Stimulated activated CD4-positive, alpha-beta T cell treated with anti-CD3 and anti-CD28 coated beads, Interleukin-1b, Interleukin-23, amount 100 ng/mL, for 1 hour (primary cell): ENCODE measurements at places on chromosomes 1 and 21.

DNA sequence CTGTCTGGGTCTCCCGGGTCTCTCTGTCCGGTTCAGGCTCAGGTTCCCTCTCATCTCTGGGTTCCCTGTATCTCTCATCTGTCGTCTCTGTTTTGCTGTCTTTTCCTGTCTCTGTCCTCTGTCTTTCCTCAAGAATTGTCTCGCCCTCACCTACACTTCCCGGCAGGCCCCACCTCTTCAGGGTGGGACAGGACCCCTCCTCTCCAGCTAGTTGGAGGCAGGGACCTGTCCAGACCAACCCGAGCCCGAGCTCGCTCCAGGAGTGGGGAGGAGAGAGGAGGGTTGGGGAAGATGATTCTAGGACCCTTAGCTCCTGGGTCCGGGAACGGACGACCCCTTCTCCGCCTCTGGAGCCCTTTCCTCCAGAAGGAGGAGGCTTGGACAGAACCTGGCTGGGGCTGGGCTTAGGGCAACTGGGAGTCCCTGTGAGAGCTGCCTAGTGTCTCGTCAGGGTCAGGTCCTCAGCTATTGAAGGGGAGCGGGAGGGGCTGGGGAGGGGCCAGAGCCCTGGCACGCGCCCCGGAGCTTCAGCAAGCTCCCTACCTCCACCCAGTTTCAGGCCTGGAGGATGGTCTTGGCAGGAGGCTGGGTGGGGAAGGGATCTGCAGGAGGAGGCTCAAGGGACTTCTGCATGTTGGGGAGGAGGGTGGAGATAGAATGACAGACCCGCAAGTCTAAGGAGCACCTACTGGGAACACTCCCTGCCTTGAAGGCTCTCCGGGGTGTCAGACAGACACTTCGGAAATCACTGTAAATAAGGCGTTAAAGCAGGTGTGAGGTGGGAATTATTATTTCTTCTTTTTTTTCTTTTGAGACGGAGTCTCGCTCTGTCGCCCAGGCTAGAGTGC lies 26.3 kb upstream of the EPB41 start:
- DNase-seq = no peak

DNA sequence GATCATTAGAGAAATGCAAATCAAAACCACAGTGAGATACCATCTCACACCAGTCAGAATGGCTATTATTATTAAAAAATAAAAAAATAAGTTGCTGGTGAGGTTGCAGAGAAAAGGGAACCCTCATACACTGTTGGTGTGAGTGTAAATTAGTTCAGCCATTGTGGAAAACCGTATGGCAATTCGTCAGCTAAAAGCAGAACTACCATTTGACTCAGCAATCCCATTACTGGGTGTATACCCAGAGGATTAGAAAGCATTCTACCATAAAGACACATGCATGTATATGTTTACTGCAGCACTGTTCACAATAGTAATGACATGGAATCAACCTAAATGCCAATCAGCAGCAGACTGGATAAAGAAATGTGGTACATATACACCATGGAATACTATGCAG lies 42.2 kb downstream of the GIPC2 start:
- no peak for DNase-seq

GRCh38 chr1:167594822-167595221 lies 35.2 kb upstream of the RCSD1 start:
- no peak for DNase-seq

DNA sequence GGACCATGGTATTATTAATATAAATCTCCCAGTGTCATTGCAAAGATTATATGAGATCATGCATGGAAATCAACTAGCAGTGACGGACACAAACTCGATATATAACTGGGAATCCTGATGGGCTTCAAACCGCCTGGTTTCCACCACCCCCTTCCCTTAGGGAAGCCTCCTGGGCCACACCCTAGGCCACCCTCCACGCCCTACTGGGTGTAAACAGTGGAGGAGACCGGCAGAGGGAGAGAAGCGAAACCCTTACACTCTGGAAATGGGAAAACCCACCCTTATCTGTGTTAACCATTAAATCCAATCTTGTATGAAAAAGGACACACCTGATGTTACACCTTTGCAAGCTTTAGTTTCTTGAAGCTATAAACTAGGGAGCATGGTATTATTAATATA lies 595 bp upstream of the ZNHIT6 start:
- DNase-seq = no peak

- DNase-seq = no peak
Measured at GRCh38 chr1:199084293-199084692, 445.5 kb downstream of the PTPRC start.

GRCh38 chr1:212915245-212916091 lies 34.9 kb upstream of the VASH2 start:
- DNase-seq = no peak

GRCh38 chr1:23651069-23651808 lies 40.4 kb upstream of the RPL11 start:
- no peak for DNase-seq

- no peak for DNase-seq
Measured at GRCh38 chr21:37300114-37300751, 33.1 kb upstream of the VPS26C start.

- DNase-seq = no peak
Measured at GRCh38 chr1:226609836-226610455, 61.4 kb downstream of the STUM start.

DNA sequence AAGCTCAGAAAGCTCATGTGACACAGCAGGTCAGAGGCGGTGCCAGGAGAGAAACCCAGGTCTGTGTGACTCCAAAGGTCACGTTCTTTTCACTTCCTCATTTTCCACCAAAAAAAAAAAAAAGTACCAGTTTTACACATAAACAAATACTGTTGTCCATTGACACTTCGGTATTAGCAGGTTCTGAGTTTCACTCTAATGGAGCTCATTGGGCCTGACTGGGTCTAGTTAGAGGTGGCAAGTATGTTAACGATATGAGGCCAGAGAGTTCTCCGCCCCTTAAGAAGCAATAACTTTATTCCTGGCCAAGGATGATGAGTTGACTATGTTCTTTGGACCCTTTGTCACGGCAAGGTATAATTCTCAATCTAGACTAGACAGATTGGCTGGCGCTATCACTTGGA lies 30.0 kb upstream of the SDE2 start:
- DNase-seq = no peak

- no peak for DNase-seq
Measured at GRCh38 chr21:44260066-44260465, 1.6 kb downstream of the DNMT3L start.

GRCh38 chr21:44931501-44932407 lies 8.1 kb upstream of the SLX9 start:
- DNase-seq = no peak

- DNase-seq = no peak
Measured at GRCh38 chr21:42313501-42313969, 1.7 kb downstream of the TFF3 start.

- DNase-seq = no peak
Measured at GRCh38 chr21:42565206-42565810, 51.7 kb downstream of the SLC37A1 start.

GRCh38 chr1:32338637-32339145 lies 2.7 kb upstream of the MARCKSL1 start:
- no peak for DNase-seq

DNA sequence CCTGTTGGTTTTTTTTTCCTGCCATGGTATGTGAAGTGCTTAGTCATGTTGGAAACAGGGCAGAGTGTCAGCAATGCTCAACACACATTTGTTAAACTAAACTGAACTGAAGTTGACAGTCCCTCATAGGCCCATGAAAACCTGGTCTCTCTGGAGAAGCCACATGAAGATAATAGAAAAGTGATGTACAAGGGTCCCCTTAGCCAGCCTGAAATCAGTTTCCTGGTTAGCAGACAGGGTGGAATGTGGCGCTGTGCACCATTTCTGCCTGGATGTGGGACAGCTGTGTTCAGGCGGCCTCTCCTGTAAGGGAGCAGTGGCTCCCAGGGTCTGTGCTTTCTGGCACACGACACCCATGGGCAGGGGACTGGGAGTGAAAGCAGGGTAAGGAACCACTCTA lies 9.9 kb upstream of the CHI3L1 start:
- no peak for DNase-seq

DNA sequence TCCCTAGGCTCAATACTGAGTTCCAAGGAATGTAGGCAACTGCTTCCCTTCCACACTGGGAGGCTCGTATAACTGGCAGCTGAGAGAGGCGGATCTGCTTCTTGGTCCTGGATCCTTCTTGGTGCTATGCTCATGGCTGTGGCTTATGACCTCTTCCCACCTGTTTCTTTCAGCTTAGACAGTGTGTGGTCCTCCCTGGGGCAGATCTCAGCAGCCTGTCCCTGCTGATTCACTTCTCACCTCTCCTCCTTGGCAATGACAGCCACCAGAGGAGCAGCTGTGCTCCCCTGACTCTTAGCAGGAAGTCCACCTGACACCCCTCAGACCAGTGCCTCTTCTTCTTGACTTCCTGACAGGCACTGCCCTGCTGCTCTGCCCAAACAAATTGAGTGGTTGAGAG lies 75.1 kb upstream of the PTGFRN start:
- DNase-seq = no peak

DNA sequence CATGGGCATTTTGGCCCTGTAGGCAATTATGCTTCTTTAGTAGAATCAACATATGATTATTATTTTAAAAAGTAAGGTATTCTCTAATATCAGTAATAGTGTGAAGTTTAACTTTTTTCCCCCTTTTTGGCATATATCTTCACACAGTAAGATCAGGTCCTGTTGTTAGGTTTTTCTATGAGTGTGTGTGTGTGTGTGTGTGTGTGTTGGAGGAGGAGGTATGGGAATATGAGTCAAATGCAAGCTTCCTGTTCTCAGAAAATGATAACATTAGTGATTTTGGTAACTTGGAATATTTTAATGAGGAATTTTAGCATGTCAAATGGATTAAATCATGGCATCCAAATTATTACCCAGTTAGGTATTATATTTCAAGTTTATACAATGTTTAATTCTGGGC lies 65.8 kb upstream of the BCL10 start:
- DNase-seq = no peak

GRCh38 chr1:7972285-7972684 lies 10.8 kb downstream of the PARK7 start:
- DNase-seq = no peak

- DNase-seq = no peak
Measured at GRCh38 chr1:24415910-24416665, 486 bp downstream of the NIPAL3 start.

GRCh38 chr1:22408230-22408629 lies 43.4 kb upstream of the ZBTB40 start:
- DNase-seq = no peak

DNA sequence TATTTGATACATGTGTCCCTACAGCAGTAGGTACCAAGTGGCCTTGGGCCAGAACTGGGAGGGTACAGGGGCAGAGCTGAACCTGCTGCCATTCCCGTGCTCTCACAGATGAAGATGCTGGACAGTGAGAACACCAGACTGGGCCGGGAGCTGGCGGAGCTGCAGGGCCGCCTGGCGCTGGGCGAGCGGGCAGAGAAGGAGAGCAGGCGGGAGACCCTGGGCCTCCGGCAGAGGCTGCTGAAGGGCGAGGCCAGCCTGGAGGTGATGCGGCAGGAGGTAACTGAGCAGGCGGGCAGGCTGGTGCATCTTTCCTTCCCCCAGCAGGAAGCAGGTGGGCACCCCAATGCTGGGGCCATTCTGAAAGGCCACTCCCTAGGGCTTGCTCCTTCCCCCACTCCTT lies 21.9 kb downstream of the MFAP2 start:
- DNase-seq = no peak

DNA sequence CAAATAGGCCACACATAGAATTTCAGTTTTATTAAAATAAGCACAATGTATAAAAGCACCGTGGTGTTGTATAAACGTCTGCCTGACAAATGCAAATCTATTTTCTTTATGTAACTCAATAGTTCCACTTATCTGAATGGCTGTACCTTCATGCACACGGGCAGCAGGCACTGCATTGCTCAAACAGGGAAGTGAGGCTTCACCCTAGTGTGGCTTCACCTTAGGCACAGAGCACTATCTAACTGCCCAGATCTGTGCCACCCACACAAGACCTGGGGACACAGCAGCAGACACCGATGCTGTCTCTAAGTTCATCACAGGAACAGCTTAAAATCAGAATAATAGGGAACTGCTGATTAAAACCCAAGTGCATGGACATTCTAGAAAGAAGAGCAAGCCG lies 6.0 kb upstream of the KNCN start:
- no peak for DNase-seq

DNA sequence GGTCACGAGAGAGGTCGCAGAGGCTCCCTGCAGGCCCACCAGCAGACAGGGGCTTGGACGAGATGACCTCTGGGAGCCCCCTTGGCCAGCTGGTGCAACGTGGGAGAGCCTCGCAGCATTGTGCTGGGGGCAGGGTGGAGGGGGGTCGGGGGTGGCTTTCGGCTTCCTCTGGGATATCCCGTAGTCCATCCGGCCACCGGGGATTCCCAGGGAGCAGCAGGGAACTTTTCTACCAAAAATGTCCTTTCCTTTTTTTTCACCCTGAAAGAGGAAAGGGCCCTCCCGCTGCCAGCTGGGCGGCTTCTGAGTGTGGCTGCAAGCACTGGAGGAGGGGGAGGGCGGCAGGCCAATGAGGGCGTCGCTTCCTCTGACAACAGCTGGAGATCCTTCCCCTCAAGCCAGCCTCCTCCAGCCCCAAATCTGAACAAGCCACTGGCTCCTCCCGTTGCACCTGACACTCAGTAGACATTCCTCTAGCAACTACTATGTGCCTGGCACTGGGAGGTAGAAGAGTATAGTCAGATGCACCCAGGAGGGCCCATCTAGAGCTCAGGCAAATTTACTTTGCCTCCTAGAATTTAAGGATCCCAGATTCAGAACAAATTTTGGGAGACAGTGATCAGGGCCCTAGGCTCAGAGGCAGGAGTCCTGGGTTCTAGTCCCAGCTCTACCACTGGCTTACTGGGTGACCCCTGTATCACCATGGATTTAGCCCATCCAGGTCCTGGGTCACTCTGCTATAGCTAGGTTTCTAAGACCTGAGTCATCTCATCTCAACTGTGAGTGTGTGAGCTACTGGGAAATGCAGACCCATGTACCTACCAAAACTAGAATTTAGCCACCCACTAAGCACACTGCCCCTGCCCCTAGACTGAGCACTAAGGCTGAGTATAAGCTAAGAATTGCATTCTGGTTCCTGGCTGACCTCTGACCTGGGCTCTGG lies 2.7 kb downstream of the MOB3C start:
- no peak for DNase-seq

GRCh38 chr1:238701024-238701423 lies 685.3 kb upstream of the CHRM3 start:
- no peak for DNase-seq

DNA sequence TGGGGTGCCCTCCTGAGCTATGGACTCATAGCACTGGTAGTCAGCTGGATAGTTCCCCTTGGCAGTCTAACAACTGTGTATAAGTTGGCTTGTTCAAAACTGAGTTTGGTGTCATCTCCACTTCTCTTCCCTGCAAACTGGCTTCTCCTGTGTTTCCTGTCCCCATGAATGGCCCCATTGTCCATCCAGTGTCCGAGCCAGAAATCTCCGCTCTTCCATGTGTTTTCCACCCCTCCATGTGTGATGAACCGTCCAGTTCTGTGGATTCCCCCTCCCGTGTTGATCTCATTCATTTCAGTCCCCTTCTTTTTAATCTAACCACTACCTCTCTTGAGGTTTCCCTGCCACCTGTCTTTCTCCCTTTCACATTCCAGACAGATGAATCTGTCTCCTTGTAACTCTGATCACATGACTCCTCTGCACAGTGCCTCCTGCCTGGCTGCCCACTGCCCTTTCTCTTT lies 195.7 kb downstream of the ROR1 start:
- DNase-seq = no peak

- DNase-seq = no peak
Measured at GRCh38 chr21:32281531-32281930, 2.7 kb upstream of the MIS18A start.
